Sigmoid colon (tissue), 7 donors: ENCODE measurements at places on chromosomes 6 and 20. TPM values are rescaled to one million over a fixed set of nuclear protein-coding genes. Genes with fewer than 3 reads are reported as not detected.

TCP11 gene
- total RNA-seq = not detected

- DNase-seq = no peak
These were observed 44.7 kb downstream of the NKAIN2 start for GRCh38 chr6:123848347-123848746.

- peak; percentile 83 for DNase-seq
These were observed 59.2 kb downstream of the RBM38 start for GRCh38 chr20:57450419-57450818.

- peak; percentile 37 for DNase-seq
These were observed 17.1 kb downstream of the NPEPL1 start for GRCh38 chr20:58709703-58710039.

DNA sequence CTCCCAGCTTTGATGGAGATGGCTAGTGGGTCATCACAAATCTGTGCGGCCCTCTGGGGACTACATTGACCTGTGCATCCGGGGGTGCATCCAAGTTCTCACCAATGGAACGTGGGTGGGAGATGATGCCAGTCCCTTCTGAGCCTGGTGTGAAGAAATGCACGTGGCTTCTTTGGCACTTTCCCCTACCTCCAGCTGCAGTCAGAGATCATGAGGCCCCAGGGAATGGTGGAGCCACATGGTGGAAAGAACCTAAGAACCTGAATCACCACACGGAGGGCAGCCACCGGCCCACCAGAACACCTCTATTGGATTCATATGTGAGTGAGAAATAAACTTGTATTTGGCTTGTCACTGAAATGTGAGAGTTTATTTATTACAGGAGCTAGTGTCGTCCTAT lies 9.9 kb upstream of the CDKN1A start:
- no peak for DNase-seq

GRCh38 chr6:131890091-131890490 lies 61.1 kb downstream of the CCN2 start:
- DNase-seq = no peak
